ENCODE measurements at places on chromosomes 13 and 19. TPM values are rescaled to one million over a fixed set of nuclear protein-coding genes. Genes with fewer than 3 reads are reported as not detected.

GRCh38 chr19:14672188-14672872 is 2.3 kb downstream of the ADGRE3 start:
- DNase-seq, result no peak

- no peak for DNase-seq
Observed at GRCh38 chr19:41355802-41356201, 2.1 kb upstream of the TGFB1 start.

DNA sequence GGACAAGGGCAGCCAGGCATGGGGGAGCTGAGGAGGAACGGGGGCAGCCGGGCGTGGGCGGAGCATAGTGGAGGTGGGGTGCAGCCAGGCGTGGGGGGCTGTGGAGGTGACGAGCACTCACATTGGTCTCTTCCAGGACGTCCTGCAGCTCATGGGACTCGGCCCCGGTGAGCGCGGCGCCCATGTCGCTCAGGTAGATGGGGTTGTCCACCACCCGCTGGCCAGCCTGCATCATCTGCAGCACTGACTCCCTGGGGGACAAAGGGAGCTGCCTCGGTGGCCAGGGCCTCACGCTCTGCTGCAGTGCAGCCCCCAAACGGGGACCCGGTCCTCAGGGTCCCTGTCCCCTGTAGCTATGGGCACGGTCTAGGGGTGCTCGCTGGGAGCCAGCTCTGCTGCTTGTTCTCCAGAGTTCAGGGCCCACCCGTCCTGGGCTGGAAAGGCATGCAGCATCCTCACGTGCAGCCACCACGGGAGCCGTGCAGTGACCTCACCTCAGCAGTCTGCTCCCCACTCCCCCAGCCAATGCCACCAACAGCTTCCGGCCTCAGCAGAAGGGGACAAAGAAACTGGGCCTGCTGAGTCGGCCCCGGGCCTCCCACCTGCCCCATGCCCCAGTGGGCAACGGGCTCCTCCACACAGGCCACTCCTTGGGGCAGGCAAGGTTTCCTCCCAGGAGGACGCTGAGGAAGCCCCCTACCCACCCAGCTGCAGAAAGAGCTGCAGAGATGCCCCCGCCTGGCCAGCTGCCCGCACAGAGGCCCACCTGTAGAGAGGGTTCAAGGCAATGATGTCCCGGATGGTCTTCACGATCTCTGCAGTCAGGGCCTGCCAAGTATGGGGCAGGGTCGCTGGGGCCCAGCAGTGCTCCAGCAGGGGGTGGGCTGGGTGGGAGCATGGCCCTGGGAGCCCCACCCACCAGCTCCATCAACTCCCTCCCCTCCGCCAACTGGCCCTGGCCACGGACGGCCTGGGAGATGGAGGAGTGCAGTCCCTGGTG is 12.1 kb downstream of the LONP1 start:
- DNase-seq, result no peak

DNA sequence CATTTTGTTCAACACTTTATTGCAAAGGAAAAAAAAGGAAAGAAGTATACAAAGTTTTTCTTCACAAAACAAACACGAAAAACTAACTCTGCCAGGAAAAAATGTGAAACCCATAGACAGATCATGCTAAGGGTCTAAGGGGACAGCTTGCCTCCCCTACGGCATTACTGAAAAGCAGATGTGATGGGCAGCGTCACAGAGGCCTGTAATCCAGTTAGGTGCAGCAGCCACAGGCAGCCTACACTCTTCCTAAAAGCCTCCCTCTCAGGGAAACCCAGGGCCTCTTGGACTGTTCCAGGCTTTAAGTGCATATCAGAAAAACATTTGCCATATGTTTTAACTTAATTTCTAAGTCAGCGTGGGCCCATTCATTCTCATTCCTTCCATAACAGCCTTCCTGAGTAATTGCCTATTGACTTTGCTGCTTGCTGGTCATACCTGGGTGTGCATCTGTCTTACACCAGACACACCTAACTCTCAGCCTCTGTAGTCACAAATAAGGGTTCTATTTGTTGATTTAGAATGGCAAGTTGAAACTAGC is 135.7 kb upstream of the SERP2 start:
- DNase-seq, result no peak

The SGCG gene
- polyA plus RNA-seq, result 27.9 TPM

The COQ8B gene
- 38.3 TPM for polyA plus RNA-seq

Measured in heart left ventricle (tissue), 16 donors.